Thoracic aorta (tissue), 2 donors: ENCODE measurements at places on chromosomes 7 and 10.
A peak's percentile ranks its signal among the peaks of the same experiment; 100 is the strongest.

GRCh38 chr7:66213637-66214036, 8.5 kb downstream of the TPST1 start:
- no peak for DNase-seq

- DNase-seq = no peak
Measured at GRCh38 chr10:94851263-94851662, 87.2 kb upstream of the CYP2C9 start.

- peak; percentile 62 for DNase-seq
Measured at GRCh38 chr10:78960316-78960800, 108.4 kb upstream of the ZMIZ1 start.

DNA sequence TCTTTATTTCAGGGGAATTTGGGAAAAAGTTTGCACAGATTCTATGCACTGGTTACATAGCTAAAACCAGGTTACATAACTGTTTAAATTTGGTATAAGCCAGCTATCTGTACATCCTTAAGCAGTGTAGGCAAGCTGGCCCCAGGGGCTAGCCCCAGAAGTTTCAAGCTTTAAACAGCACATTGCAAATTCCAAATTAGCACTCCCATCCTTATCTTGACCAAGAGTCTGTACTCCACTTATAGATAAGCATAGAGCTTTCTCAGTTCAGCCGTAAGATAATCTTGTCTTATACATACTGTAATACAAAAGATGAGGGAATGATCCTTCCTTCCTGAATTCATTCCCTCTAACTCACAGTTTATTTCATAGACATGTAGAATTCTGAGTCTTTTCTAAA, 109.3 kb downstream of the SPAG6 start:
- DNase-seq = no peak

- no peak for DNase-seq
Measured at GRCh38 chr10:103519798-103520197, 26.3 kb downstream of the NEURL1 start.
